ENCODE measurements at places on chromosomes 12 and 14. TPM values are rescaled to one million over a fixed set of nuclear protein-coding genes. Genes with fewer than 3 reads are reported as not detected.

TBX5 gene
- not detected for total RNA-seq

- no peak for DNase-seq
- peaks cover 20% of the 10 kb centered on the region for H3K4me1 ChIP-seq
- no peak overlapping the region for H3K4me3 ChIP-seq
- H3K36me3 ChIP-seq: no peaks in the 10 kb centered on the region
- H3K27me3 ChIP-seq: no peaks in the 10 kb centered on the region
- H3K27ac ChIP-seq: no peak overlapping the region
These were observed 5.7 kb upstream of the ZNF385A start for GRCh38 chr12:54390176-54390667.

DNA sequence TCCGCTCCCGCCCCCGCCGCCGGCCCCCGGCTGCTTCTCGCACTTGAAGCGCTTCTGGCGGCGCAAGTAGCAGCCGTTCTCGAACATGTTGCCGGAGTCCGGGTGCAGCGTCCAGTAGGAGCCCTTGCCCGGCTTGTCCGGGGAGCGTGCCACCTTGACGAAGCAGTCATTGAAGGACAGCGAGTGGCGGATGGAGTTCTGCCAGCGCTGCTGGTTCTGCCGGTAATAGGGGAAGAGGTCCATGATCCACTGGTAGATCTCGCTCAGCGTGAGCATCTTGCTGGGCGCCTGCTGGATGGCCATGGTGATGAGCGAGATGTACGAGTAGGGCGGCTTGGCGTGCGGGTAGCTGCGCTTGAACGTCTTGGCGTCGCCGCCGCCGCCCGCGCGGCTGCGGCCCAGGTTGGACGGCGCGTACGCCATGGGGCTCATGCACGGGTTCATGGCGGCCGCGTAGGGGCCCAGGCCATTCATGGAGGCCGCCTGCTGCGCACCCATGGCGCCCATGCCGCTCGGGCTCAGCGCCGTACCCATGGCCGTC, 3.0 kb downstream of the FOXA1 start:
- no peak overlapping the region for H3K4me3 ChIP-seq
- peaks cover 9% of the 10 kb centered on the region for H3K4me1 ChIP-seq
- no peak overlapping the region for H3K27ac ChIP-seq
- peaks cover 84% of the 10 kb centered on the region for H3K27me3 ChIP-seq
- peaks cover 8% of the 10 kb centered on the region for H3K36me3 ChIP-seq

GRCh38 chr12:23236811-23237210, 611.8 kb downstream of the ETNK1 start:
- H3K36me3 ChIP-seq: no peaks in the 10 kb centered on the region
- no peak for DNase-seq
- no peak overlapping the region for H3K27ac ChIP-seq
- H3K4me3 ChIP-seq: no peak overlapping the region

DNA sequence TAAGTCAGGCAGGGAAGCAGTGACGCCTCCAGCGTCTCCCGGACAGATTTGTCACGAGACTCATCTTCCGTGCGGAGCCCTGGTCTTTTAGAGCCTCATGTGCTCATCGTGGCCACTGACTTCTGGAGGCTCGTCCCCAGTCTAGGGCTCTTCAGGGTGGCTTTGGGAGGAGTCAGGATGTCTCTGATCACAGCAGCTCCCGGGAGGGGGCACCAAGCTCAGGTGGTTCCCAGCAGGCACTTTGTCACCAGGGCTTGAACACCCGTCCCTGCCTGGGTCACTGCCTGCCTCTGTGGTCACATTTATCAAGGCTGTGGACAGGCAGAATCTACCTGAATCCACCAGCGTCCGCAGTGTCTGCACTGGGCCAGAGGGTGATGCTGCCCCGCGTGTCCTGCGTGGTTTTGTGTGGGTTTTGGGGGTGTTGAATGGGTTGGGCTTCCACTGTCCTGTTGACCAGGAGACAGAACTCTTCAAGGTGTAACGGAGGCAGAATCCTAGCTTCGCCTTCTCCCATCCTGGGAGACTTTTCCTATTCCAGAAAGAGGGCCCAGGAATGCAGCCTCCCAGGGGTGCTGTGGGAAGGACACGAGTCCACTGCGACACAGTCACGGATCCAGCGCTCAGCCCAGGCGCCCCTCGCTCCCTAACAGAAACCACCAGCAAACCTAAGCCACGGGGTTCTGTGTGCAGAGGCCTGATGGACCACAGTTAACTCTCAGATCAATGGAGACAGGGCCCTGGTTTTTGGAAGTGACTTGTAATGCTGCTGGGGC, 132.3 kb downstream of the ADGRD1 start:
- peak; percentile 31 for DNase-seq
- H3K4me1 ChIP-seq: peaks cover 5% of the 10 kb centered on the region
- no peak overlapping the region for H3K27ac ChIP-seq
- no peak overlapping the region for H3K4me3 ChIP-seq
